ENCODE measurements at places on chromosomes 7 and 10. TPM values are rescaled to one million over a fixed set of nuclear protein-coding genes. Genes with fewer than 3 reads are reported as not detected.

TMEM139 gene
- 0.64 TPM for total RNA-seq

ARMH3 gene
- total RNA-seq: 11.3 TPM

KIAA1549 gene
- 5.9 TPM for total RNA-seq

AKR1C4 gene
- total RNA-seq: 0.30 TPM

TCF7L2 gene
- 17.8 TPM for total RNA-seq

HIBADH gene
- total RNA-seq: 47.1 TPM

AKR1C2 gene
- 3,638 TPM for total RNA-seq

MYL7 gene
- not detected for total RNA-seq

RPP30 gene
- total RNA-seq: 52.6 TPM

WNT8B gene
- not detected for total RNA-seq

TMEM229A gene
- not detected for total RNA-seq

ENO4 gene
- 0.47 TPM for total RNA-seq

MRLN gene
- total RNA-seq: not detected

PLAC9 gene
- total RNA-seq: not detected

PSMG3 gene
- 70.7 TPM for total RNA-seq

FAM200A gene
- total RNA-seq: 6.5 TPM

CYP2C18 gene
- not detected for total RNA-seq

ZNF33B gene
- total RNA-seq: 6.1 TPM

AVPI1 gene
- total RNA-seq: 134 TPM

CALHM1 gene
- not detected for total RNA-seq

SRPK2 gene
- 35.0 TPM for total RNA-seq

SLC39A12 gene
- not detected for total RNA-seq

NME8 gene
- not detected for total RNA-seq

CCL24 gene
- not detected for total RNA-seq

TUBAL3 gene
- total RNA-seq: 0.21 TPM

NYAP1 gene
- 5.8 TPM for total RNA-seq

SLC29A3 gene
- 25.1 TPM for total RNA-seq

OR9A2 gene
- total RNA-seq: not detected

SUN3 gene
- total RNA-seq: 0.09 TPM

CPVL gene
- total RNA-seq: 0.37 TPM

ARHGAP22 gene
- total RNA-seq: 4.0 TPM

SLC16A9 gene
- 0.08 TPM for total RNA-seq

CFAP58 gene
- total RNA-seq: 0.08 TPM

ATOH7 gene
- total RNA-seq: 0.10 TPM

SPDYE2 gene
- not detected for total RNA-seq

RAMP3 gene
- total RNA-seq: not detected

ARHGEF5 gene
- 2.5 TPM for total RNA-seq

ATRNL1 gene
- total RNA-seq: 0.23 TPM

CLDN3 gene
- total RNA-seq: 3.6 TPM

TYW1B gene
- total RNA-seq: 2.5 TPM

All from A549 treated with Hydrocortisone at 1 μM for 4 hours (cell line).